ENCODE measurements at places on chromosomes 11 and 22.

DNA sequence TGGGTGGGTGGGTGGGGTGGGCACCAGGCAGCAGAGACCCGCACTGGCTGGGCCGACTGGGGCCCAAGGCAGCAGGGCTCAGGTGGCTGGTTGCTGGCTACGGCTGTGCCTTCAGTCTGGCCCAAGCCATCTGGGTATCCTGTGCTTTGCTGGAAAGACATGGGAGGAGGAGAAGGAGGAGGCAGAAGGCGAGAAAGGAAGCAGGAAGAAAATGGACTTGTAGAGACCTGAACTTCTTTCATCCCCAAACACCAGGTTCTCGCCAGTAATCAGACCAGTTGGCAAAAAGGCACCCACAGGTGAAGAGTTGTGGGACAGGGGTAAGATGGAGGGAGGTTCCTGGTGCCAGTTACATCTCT lies 78.8 kb downstream of the IGLL1 start:
- DNase-seq: no peak

- no peak for DNase-seq
Observed at GRCh38 chr22:47062126-47062525, 299.7 kb downstream of the TBC1D22A start.

GRCh38 chr11:12797996-12798395 lies 123.8 kb downstream of the TEAD1 start:
- DNase-seq: no peak

DNA sequence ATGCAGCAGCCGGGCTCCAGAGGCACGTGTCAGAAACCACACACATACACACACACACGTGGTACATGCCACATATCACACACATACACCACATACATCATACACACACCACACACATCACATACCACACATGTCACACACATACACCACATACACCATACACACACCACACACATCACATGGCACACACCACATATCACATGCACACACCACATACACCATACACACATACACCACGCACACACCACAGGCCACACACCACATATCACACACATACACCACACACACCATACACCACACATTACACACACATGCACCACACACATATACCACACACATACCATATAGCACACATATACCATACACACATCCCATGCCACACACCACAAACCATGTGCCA lies 97.5 kb upstream of the PRR5 start:
- DNase-seq: no peak

DNA sequence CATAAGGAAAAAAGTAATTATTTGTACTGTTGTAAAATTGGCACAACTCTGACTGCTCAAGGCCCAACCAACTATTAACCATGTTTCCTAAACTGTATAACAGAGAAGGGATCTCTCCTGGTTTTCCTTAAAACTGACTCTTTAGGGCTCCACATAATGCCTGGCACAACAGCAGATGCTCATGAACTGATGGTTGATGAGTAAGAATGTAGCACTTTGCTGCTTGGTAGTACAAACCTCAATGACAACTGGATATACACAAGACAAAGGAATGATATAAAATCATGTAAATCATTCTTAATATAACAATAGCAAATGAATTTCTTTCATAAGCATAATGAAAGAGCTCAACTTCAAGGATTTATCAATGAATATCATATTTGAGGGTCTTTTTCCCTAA lies 11.7 kb downstream of the MSANTD2 start:
- no peak for DNase-seq

- DNase-seq: no peak
Observed at GRCh38 chr11:38221295-38221694, 1623.3 kb upstream of the RAG2 start.

- DNase-seq: no peak
Observed at GRCh38 chr11:2881076-2881980, 4.2 kb downstream of the CDKN1C start.

- no peak for DNase-seq
Observed at GRCh38 chr11:10329935-10330334, 25.1 kb downstream of the ADM start.

GRCh38 chr22:50115693-50116092 lies 25.9 kb downstream of the MOV10L1 start:
- no peak for DNase-seq

DNA sequence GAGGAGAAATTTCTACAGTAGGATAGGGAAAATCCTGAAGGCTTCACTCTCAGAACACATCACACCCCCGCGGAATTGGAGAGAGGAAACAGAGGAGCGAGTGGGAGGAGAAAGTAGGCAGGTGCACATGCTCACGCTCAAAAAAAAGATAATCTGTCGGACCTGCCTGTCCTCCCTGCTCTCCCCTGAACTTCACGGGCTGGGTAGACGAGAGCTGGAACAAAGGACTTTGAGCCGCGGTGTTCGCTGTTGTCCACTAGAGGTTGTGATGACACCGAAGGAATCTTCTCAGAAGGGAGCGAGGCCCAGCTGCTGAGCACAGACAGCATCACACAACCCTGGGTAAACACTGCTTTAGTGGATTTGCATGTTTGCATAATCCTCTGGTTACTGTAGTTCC lies 5.0 kb downstream of the SEZ6L start:
- DNase-seq: no peak

GRCh38 chr11:5467527-5467926 lies 18.4 kb downstream of the OR51I2 start:
- DNase-seq: no peak

DNA sequence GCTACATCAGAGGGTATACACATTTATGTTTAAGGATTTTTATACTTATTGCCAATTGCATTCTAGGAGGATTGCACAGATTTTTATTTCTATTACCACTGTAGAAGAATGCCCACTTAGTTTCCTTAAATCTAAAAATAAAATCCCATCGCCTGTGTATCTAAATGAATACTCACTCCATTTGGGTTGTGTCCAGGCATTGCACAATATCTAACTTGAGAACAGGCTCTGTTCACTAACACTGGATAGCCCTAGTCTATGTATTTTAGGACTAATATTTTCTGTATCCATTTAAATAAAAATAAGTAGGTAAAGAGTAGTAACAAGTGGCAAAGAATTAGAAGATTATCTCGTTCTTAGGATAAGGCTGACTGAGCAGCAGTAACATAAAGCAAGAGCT lies 4.1 kb downstream of the C11orf52 start:
- DNase-seq: no peak

- no peak for DNase-seq
Observed at GRCh38 chr22:17575681-17576080, 12.4 kb downstream of the SLC25A18 start.

GRCh38 chr11:1943576-1943975 lies 3.6 kb upstream of the MRPL23 start:
- no peak for DNase-seq

GRCh38 chr11:128058580-128059208 lies 528.7 kb downstream of the ETS1 start:
- DNase-seq: no peak

DNA sequence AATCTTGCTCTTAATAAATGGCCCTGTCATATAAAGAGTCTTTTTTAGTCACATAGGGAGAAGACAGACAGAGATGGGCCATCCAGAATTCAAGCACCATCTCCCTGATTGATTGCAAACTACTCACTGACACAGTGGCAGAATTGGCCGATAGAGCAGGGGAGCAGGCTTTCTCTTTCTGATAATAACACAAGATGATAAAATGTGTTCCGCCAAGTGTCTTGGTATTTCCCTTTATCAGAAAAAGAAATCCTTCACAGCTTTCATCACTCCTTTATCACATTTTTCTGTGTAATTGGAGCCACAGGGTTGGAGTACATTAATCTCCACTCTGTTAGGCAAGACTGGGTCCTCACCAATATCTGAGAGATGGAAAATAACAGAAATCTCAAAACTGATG lies 406.0 kb downstream of the TMEM135 start:
- DNase-seq: no peak

DNA sequence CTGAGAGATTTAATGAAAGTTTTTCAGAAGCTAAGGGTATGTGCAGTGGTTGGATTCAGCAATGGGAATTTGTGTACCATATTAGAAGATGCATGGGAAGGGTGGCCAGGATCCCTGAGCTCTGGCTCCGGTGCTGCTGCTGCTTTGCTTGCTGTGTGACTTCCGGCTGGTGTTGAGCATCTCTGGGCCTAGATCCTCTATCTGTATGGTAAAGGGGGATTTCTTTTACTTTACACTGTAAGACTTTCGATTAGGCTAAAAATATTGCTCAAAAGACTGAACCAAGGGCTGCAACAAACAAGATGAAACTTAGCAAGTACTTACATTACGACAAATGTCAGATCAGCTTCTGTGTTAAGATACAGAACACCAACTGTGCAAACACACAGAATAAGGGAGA lies 39.1 kb downstream of the XRRA1 start:
- DNase-seq: no peak

- DNase-seq: no peak
Observed at GRCh38 chr22:37095113-37095512, 14.4 kb downstream of the TMPRSS6 start.

- no peak for DNase-seq
Observed at GRCh38 chr11:59368238-59369022, 9.7 kb downstream of the OR5AN1 start.

DNA sequence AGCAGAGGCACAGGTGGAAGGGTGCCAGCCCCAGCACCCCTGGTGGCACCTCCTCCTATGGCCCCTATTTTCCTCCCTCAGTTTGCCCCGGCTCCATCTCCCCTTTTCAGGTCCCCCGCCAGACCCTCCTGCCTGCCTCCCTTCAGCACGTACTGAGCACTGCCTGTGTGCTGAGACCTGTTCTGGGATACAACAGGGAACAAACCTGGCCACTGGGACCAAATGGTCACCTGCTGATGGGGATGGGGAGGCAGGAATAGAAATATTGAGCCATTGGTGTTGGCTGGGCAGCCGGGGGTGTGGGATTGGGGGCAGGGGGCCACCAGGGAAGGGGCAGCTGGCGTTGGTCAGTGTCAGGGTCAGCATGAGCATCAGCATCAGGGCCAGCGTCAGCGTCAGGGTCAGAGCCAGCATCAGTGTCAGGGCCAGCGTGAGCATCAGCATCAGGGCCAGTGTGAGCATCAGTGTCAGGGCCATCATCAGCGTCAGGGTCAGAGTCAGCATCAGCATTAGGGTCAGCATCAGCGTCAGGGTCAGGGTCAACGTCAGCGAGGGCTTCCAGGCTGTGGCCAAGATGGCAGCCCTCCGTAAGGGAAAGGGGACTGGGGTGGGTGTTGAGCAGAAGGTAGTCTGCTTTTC lies 7.5 kb downstream of the ZNF74 start:
- no peak for DNase-seq

- DNase-seq: no peak
Observed at GRCh38 chr11:27100534-27100933, 59.9 kb downstream of the BBOX1 start.

DNA sequence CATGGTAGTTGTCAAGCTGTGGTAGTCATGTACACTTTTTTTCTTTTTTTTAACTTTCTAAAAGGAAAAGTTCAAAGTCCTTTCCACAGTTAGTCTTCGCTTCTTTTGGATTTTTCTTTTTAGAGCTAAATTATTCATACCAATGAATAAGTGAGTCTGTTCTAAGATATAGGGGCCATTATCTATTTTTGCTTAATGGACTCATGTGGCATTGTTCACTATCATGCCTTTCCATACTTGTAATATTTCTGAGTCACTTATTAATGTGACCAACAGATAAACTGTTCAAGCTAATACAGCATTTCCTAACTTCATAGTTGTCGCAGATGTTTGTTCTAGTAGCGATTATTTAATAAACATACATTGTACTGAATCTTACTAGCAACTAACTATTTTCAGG lies 8.0 kb upstream of the B3GNT6 start:
- DNase-seq: no peak

GRCh38 chr22:24145446-24146193 lies 35.7 kb upstream of the SUSD2 start:
- no peak for DNase-seq

DNA sequence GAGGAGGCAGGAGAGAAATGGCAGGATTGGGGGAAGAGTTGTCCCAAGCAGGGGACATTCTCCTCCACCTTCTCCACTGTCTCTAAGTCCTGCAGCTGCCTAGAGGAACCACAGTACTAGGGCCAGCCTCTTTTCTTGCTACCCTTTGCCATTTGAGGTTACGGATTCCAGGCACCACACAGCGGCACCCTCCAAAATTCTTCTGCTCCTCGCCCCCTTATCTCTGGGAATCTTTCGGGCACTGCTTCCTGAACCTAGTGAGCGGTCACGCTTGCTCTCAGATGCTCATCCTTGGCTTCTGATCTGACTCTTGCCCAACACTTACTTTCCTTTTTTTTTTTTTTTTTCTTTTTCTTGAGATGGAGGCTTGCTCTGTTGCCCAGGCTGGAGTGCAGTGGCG lies 26.6 kb upstream of the XBP1 start:
- no peak for DNase-seq
